Tongue (tissue), 3 donors: ENCODE measurements at places on chromosomes 13 and 19.

- DNase-seq, result no peak
These were observed 91.3 kb downstream of the KCNRG start for GRCh38 chr13:50106559-50106958.

DNA sequence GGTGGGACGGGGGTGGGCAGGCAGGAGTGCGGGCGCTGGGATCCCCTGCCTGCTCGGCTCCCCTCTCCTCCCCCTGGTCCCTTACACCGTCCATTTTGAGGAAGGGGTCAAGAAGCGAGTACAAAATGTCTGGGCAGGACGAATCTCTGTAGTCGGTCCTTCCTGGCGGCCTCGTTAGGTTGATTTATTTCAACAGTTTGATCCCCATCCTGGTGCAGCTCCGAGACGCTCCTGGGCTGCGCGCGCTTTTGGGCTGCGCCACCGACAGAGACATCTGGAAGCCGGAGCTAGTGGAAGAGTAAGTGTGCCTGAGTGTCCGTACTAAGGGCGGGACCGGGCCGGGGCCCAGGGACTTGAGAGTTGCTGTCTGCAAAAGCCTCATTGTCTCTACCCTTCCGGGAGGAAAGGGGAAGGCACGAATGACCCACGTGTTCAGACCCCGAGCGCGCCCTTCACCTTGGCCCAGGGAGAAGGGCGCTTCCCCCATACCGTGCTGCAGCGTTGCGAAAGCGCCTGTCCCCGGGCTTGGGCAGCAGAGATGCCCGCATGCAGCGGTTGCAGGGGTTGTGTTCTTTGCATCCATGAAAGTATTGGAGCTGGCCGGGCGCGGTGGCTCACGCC, 1.8 kb downstream of the ZNF114 start:
- DNase-seq, result peak; percentile 75

GRCh38 chr19:4717191-4717965, 6.3 kb downstream of the DPP9 start:
- no peak for DNase-seq

DNA sequence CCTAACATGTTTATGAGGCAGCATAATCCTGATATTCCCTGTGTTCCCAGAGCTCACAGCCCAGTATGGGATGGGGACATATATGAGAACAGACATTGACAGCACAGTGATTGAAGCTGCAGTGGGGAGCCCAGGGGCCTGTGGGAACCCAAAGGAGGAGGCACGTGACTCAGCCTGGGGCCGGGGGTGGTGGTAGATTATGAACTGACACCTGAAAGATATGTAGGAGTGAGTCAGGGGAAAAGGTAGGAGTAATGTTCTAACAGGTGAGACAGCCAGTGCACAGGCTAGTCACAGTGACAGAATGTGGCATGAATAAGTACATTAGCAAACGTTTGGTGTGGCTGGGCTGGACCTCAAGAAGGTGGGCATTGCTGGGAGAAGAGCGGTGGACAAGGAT, 29.0 kb downstream of the CKM start:
- no peak for DNase-seq

DNA sequence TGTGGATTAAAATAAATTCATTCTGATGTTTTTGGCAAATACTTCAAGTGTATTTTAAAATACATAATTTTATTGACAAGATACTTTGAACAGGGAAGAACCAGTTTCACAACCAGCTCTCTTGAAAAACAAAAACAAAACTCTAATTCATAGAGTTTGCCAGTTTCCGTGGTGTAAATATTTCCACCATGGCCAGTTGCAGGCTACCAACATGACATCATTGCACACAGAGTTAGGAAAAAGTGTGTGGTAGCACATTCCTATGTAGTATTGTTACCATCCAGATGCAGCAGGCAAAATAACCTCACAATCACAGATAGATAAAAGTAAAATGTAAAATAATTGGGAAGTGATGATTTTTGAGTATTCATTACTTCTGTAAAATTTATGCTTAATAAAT, 7.7 kb upstream of the RNF113B start:
- DNase-seq, result no peak

DNA sequence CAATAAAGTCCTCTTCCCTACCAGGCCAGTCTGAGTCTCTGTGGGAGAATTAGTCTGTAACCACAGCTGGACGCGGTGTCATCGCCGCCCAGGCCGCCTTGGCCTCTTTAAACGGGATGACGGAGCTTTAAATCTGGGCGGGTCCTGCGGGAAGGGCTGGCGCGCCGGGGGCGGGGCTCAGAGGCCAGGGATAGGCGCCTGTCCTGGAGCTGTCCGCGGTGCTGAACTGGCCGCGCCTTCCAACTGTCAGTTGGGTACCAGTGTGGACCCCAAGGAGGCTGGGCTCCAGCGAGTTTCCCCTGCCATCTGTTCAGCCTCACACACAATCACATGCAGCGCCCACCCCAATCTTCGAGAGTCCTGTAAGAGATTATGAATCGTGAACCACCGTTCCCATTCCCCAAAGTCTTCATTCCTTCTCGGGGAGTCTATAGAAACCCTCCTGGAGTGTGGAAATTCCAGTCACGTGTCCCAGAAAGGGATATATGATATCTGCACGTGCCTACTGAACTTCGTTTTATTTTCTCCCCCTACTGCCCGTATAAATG, 11.5 kb downstream of the APLP1 start:
- DNase-seq, result peak; percentile 93

DNA sequence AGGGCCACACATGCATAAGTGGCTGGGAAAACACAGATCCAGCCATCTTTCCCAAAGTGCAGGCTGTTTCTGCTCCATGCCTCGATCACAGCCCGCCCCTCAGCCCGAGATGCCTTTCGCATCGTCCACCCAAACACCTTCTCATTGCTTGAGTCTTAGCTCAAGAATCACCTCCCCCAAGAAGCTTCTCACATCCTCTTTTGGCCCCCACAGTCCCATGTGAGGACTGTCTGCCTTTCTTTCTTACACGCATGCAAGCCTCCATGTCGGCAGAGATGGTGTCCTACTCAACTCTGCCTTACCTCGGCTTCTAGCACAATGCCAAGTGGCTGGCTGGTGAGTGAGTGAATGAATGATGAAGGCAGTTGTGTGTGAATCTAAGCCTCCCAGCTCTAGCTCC, 18.1 kb upstream of the GSX1 start:
- DNase-seq, result no peak

GRCh38 chr13:83088858-83089257, 793.4 kb downstream of the SLITRK1 start:
- DNase-seq, result no peak

DNA sequence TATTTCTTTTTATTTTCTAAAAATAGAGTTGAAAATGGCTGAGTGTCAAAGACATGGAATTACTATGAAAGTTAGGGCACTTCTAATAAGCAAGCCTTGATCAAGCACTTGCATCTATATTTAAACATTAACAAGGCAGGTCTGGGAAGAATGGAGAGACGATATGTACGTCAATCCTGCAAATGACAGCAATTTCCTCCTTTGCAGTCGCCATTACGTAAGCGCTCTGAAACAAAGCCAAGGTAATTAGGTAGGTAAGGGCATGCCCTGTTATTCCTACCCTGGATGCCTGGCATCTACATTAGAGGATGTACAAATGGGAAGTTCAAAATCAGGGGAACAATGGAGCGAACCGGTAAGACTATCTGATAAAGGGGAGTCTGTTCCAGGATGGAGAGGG, 664.0 kb upstream of the ARGLU1 start:
- no peak for DNase-seq

DNA sequence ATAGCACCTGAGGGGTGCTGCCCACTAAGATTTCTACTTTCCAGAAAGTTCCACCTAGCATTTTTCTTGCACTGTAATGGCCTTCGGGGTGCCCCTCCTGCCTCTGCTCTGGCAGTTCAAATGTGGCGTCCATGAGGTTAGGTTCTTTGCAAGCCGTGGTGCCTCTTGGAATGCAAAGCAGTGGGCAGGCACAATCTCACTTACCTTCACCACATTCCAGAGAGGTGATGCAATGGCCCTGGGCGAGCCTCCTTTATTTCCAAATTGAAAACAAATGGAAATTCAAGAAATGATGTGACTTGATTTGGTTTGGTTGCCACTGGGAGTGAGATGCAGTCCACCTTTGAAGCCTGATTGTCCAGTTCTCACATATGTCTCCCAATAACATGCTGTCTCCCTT, 46.9 kb downstream of the FGF9 start:
- no peak for DNase-seq

- DNase-seq, result no peak
These were observed 8.1 kb upstream of the RABAC1 start for GRCh38 chr19:41967054-41967783.

- DNase-seq, result no peak
These were observed 6.7 kb upstream of the HOOK2 start for GRCh38 chr19:12782174-12782423.
